Stomach (tissue), 19 donors: ENCODE measurements at places on chromosomes 3 and 15. TPM values are rescaled to one million over a fixed set of nuclear protein-coding genes. Genes with fewer than 3 reads are reported as not detected.

Gene GPR87
- total RNA-seq = not detected

DNA sequence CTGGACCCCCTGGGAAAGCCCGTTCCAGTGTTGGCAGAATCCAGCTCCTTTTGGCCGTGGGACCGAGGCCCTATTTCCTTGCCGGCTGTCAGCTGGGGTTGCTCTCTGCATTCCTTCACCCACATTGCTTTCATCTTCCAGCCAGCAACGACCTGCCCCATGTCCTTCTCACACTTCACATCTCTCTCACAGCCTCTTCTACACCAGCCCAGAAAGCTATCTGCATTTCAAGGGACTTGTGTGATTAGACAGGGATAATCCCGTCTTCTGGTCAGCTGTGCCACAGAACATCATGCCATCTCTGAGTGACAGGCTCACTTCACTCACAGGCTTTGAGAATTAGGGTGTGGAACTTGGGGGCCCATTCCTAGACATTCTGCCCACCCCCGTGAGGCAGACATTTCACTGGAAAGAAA is 16.4 kb downstream of the EFCC1 start:
- peaks cover 13% of the 10 kb centered on the region for H3K4me1 ChIP-seq
- H3K4me3 ChIP-seq = no peak overlapping the region
- H3K27me3 ChIP-seq = no peaks in the 10 kb centered on the region
- H3K36me3 ChIP-seq = no peaks in the 10 kb centered on the region
- no peak for DNase-seq

Gene ITGB5
- total RNA-seq = 58.9 TPM

- H3K27me3 ChIP-seq = no peaks in the 10 kb centered on the region
- H3K4me1 ChIP-seq = no peaks in the 10 kb centered on the region
- H3K27ac ChIP-seq = no peak overlapping the region
- H3K4me3 ChIP-seq = no peak overlapping the region
- H3K36me3 ChIP-seq = no peaks in the 10 kb centered on the region
Measured at GRCh38 chr15:67799801-67800205, 25.5 kb upstream of the SKOR1 start.
